ENCODE measurements at places on chromosomes 16 and 17.

GRCh38 chr17:1109606-1110540 is 69.9 kb downstream of the ABR start:
- peak overlapping the region; percentile 71 for H3K4me3 ChIP-seq
- no peak for DNase-seq
- H3K27me3 ChIP-seq, result no peaks in the 10 kb centered on the region
- H3K27ac ChIP-seq, result peak overlapping the region; percentile 76

GRCh38 chr16:65315081-65315780 is 193.4 kb upstream of the CDH11 start:
- H3K36me3 ChIP-seq, result no peaks in the 10 kb centered on the region
- no peaks in the 10 kb centered on the region for H3K4me1 ChIP-seq
- no peak overlapping the region for H3K27ac ChIP-seq
- no peak overlapping the region for H3K4me3 ChIP-seq

- peak; percentile 53 for DNase-seq
- peak overlapping the region; percentile 99 for H3K27ac ChIP-seq
- H3K4me1 ChIP-seq, result peaks cover 43% of the 10 kb centered on the region
Observed at GRCh38 chr17:49193513-49194296, 16.7 kb downstream of the GNGT2 start.

GRCh38 chr17:305090-305976 is 47.3 kb downstream of the RPH3AL start:
- no peak for DNase-seq
- no peaks in the 10 kb centered on the region for H3K4me1 ChIP-seq
- H3K27ac ChIP-seq, result no peak overlapping the region
- no peak overlapping the region for H3K4me3 ChIP-seq

- no peaks in the 10 kb centered on the region for H3K27me3 ChIP-seq
- H3K36me3 ChIP-seq, result no peaks in the 10 kb centered on the region
- no peak overlapping the region for H3K27ac ChIP-seq
- no peak overlapping the region for H3K4me3 ChIP-seq
Observed at GRCh38 chr17:54744750-54745149, 155.9 kb upstream of the TOM1L1 start.

GRCh38 chr17:48663134-48663924 is 37.2 kb upstream of the HOXB9 start:
- no peak overlapping the region for H3K27ac ChIP-seq
- no peaks in the 10 kb centered on the region for H3K36me3 ChIP-seq

- DNase-seq, result no peak
- no peaks in the 10 kb centered on the region for H3K36me3 ChIP-seq
- no peak overlapping the region for H3K4me3 ChIP-seq
- no peaks in the 10 kb centered on the region for H3K27me3 ChIP-seq
- no peak overlapping the region for H3K27ac ChIP-seq
Observed at GRCh38 chr16:48846277-48846676, 236.3 kb upstream of the N4BP1 start.

DNA sequence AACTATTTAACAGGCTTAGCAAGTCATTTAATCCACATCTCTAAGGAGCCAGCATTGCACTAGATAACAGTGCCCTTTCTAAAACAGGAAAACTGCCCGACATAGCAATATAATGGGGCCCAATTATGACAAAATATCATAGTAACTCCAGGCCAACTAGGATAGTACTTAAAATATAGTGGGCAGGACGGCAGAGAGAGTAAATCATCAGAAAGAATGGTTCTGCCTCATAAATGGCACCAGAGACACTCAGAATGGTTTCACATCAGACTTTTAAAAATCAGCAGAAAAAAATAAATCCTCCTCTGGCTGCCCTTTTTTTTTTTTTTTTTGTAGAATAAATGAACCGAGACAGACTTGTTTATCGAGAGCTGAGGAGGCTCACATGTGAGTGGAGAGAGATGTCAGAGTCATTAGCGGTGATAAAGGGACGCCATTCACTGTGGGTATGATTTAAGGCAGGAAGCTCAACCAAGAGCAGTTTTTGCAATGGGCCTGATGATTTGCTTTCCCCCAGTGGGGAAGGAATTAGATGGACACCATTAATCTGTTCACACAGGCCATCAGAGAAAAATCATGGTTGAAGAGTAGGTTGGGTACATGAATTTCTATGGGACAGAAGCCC is 62.6 kb downstream of the CPPED1 start:
- H3K27me3 ChIP-seq, result no peaks in the 10 kb centered on the region
- no peak overlapping the region for H3K27ac ChIP-seq
- DNase-seq, result no peak
- H3K36me3 ChIP-seq, result peaks cover 54% of the 10 kb centered on the region
- H3K4me3 ChIP-seq, result no peak overlapping the region
- H3K4me1 ChIP-seq, result no peaks in the 10 kb centered on the region

- DNase-seq, result no peak
- H3K27me3 ChIP-seq, result peaks cover 85% of the 10 kb centered on the region
- H3K36me3 ChIP-seq, result no peaks in the 10 kb centered on the region
Observed at GRCh38 chr17:49899191-49899485, 51.3 kb upstream of the TAC4 start.

DNA sequence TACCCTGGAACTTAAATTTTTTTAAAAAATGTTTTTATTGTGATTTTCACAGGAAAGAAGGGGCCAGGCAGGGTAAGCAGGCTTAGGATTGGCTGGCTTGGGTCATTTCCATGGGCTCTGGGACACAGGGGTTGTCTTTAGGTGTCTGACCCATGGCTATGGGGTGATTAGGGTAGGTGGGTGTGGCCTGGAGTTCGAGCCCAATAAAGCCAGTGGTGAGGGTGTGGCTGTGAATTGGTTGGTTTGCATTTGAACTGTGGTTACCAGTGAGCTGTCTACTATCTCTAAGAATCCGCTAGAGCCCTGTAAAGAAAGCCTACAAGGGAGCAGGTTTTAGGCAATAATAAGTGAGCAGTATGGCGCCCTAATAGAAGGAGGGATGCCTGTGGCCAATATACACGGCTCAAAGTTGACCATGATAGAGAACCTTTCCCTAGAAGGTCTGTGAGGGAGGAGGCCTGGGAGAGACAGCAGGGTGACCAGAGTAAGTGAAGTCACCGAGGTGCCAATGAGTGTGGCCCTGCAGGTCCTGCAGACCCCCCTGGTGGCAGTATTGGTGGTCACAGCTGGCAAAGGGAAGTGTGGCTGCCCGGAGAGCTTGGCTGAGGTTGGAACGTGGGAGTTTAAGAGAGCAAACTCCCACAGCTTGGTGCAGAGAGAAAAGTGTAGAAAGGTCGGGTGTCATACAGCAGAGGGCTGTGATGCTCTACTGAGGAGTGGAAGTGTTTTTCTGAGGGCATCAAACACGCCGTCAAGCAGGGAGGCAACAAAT is 454.0 kb downstream of the WWOX start:
- H3K36me3 ChIP-seq, result no peaks in the 10 kb centered on the region
- H3K27me3 ChIP-seq, result no peaks in the 10 kb centered on the region
- H3K4me3 ChIP-seq, result no peak overlapping the region
- H3K4me1 ChIP-seq, result peaks cover 4% of the 10 kb centered on the region
- no peak overlapping the region for H3K27ac ChIP-seq
- DNase-seq, result no peak

DNA sequence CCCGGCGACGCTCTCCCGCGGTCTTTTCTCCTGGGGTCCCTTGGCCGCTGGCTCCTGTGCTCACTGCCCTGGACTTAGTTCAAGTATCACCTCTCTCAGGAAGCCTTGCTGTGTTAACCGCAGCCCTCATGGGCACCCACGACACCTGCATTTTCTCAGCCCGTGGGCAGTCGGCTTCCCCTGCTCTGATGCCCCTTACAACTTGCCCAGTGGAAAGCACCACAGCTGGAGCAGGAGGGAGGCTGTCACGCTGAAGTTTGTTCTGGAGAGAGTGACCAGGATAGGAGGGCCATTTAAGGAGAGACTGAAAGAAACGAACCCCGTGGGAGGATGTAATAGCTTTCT is 395 bp downstream of the STXBP4 start:
- no peaks in the 10 kb centered on the region for H3K27me3 ChIP-seq
- no peak overlapping the region for H3K27ac ChIP-seq
- peaks cover 24% of the 10 kb centered on the region for H3K36me3 ChIP-seq

DNA sequence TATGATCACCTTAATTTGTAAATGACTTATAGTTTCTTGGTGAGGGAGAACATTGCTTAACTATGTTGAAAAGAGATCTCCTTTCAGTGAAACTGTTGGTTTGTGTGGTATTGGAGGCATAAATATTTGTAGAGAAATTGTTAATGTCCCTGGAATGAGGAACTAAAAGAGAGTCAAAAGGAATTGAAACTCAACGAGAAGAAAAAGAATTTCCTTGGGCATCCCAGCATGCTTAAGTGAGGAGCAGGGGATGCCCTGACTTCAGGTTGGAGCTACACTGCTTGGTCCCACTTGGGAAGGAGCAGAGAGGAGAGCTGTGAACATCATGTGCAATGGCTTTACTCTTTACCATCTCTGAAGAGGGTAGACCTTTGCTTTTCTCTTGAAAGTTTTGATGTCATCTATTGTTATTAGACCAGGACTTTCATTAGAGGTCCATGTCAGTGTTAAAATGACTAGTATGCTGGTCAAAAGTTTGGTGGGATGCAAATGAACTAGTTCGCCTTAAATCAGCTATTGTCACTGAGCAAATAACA is 21.7 kb downstream of the KRT23 start:
- no peak overlapping the region for H3K4me3 ChIP-seq
- H3K36me3 ChIP-seq, result no peaks in the 10 kb centered on the region
- H3K4me1 ChIP-seq, result peaks cover 4% of the 10 kb centered on the region
- DNase-seq, result no peak
- H3K27ac ChIP-seq, result no peak overlapping the region
- H3K27me3 ChIP-seq, result peaks cover 12% of the 10 kb centered on the region

DNA sequence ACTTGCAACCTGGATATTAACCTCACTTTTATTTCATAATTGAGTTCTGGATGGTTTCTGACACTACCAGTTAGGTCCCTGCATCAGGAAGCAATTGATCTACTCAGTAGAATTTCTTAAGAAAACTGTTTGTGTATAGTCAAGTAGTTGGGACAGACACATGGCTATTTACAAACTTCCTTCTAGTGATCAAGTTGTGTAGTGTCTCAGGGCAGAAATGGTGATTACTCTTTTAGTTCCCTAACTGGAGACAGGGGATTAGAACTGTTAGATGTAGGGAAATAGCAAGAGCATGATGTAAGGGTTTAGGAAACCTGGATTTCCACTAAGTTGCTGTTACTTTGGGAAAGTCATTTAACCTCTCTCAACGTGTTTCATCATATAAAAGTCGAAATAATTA is 30.4 kb downstream of the TMEM100 start:
- H3K36me3 ChIP-seq, result no peaks in the 10 kb centered on the region
- no peaks in the 10 kb centered on the region for H3K4me1 ChIP-seq
- DNase-seq, result no peak
- no peak overlapping the region for H3K4me3 ChIP-seq

- no peak for DNase-seq
- H3K27ac ChIP-seq, result peak overlapping the region; percentile 59
- peaks cover 28% of the 10 kb centered on the region for H3K4me1 ChIP-seq
- H3K36me3 ChIP-seq, result peaks cover 33% of the 10 kb centered on the region
- H3K27me3 ChIP-seq, result no peaks in the 10 kb centered on the region
Observed at GRCh38 chr16:1832838-1833454, 5.9 kb downstream of the FAHD1 start.

DNA sequence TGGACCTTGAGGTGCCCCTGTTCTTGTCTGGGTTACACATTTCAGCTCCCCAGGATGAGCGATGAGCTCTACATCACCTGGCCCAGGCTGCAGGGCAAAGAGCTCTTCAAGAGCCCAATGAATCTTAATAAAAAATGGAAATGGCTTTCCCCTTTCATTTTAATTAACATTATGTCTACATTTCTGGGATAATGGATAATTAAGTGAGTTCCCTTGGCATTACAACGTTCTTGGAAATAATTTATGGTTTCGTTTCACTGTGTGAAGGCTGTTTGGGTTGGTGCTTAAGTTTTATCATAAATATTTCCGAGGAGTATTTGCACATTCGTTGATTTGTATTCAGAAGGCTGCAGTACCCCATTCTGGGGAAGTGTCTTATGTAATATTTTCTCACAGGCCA is 678.3 kb upstream of the EEF2KMT start:
- no peaks in the 10 kb centered on the region for H3K4me1 ChIP-seq
- no peaks in the 10 kb centered on the region for H3K27me3 ChIP-seq
- DNase-seq, result no peak
- no peak overlapping the region for H3K4me3 ChIP-seq
- no peak overlapping the region for H3K27ac ChIP-seq

DNA sequence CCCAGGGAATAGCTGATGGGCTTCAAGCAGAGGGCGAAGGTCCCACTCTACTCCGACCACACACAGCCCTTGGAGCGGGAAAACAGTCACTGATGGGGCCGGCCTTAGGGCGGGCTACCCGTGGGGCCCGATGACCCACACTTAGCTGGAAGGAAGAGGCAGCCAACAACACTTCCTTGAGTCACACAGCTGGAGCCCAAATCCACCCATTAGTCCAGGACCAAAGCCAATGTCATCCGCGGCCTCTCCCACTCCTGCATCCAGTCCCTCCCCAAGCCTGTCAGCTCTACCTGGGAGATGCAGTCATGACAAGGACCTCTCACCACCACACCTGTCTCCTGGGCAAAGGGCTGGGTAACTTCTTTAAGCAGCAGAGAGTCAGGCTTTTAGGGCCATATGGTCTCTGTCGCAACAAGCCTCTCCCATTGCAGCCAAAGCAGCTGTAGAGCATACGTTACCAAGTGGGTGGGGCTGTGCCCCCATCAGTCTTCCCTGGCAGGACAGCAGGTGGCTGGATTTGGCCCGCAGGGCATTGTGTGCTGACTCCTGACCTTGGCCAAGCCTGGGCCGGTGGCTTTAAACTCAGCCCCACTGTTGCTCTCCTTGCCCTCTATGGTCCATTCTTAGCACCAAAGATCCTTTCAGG is 110.7 kb downstream of the SOCS1 start:
- DNase-seq, result no peak
- H3K36me3 ChIP-seq, result peaks cover 18% of the 10 kb centered on the region
- H3K4me1 ChIP-seq, result peaks cover 21% of the 10 kb centered on the region
- no peak overlapping the region for H3K4me3 ChIP-seq

DNA sequence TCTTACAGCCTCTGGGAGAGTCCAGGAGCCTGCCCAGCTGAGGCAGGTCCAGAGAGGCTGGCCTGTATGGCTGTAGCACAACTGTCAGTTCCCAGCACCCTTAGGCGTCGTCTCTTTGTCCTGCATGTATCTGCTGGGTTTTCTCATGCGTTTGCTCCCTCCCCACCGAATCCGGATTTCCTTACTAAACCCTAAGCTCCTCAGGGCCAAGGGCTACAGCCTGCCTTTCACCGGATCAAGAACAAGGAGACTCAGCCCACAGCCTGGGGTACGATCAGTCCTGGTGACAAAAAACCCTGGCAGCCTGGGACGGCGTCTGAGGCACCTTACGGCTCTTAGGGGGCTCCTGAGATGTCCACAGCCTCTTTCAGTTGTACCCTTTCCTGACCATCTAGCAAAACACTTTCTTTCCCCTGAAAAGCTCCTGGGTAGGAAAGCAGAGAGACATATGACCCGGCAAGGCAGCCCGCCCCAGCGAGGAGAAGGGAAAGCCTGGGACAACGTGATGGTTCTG is 12.2 kb downstream of the HIC1 start:
- no peaks in the 10 kb centered on the region for H3K27me3 ChIP-seq
- peak overlapping the region; percentile 68 for H3K4me3 ChIP-seq
- no peak for DNase-seq
- H3K4me1 ChIP-seq, result peaks cover 56% of the 10 kb centered on the region
- peak overlapping the region; percentile 35 for H3K27ac ChIP-seq
- peaks cover 93% of the 10 kb centered on the region for H3K36me3 ChIP-seq

Measured in activated T-cell treated with anti-CD3 and anti-CD28 coated beads, Interleukin-2, amount 50 U/mL, for 24 hours (primary cell).